Right atrium auricular region (tissue), 2 donors: ENCODE measurements at places on chromosomes 1 and 21. TPM values are rescaled to one million over a fixed set of nuclear protein-coding genes. Genes with fewer than 3 reads are reported as not detected.

Gene CFAP107
- not detected for total RNA-seq

Gene FCAMR
- total RNA-seq, result not detected

- peak; percentile 70 for DNase-seq
These were observed 6.0 kb upstream of the UBL4B start for GRCh38 chr1:110106013-110106941.

DNA sequence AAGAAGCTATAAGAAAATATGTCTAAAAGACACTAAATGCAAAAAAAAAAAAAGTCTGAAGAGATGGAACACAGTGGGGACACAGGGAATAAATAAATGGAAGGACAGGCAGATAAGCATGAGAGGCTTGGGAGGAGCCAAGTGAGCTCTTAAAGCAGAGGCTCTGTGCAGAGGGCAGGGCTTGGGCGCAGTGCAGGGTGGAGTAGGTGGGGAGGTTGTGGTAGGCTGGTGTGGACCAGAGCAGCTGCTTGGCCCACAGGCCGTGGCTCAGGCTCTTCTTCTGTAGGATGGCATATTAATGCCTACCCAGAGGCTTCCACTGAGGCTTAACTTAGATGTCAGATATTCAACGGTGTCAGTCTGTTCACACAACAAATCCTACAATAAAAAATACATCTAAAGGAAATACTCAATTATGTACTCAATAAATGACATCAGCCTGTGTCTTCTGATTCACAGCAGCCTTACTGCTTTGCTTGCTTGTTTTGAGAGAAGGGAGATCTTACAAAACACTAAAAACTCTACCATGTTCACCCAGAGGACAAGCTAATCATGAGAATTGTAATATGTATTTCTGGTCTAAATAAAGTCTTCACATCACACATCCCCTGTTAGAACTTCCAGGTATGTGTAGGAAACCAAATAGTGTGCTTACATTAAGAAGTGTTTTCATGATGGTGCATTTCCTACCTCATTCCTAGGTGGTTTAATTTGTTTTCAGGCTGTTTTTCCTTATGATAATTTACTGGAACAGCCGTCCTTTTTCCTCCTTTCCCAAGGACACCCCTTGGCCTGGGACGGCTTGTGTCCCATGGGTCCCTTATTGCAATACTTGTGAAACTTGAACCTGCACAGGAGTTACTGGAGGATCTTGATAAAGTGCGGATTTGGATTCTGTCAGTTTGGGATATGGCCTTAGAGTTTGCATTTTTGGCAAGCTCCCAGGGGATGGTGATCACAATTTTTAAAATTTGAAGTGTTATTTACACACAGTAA, 24.9 kb downstream of the DIP2A start:
- DNase-seq, result no peak

GRCh38 chr21:42307106-42307505, 8.1 kb downstream of the TFF3 start:
- DNase-seq, result no peak

GRCh38 chr1:169421309-169421708, 6.0 kb downstream of the CCDC181 start:
- DNase-seq, result no peak
